Activated CD8-positive, alpha-beta memory T cell treated with anti-CD3 and anti-CD28 coated beads for 24 hours (primary cell): ENCODE measurements at places on chromosomes 4 and X.

DNA sequence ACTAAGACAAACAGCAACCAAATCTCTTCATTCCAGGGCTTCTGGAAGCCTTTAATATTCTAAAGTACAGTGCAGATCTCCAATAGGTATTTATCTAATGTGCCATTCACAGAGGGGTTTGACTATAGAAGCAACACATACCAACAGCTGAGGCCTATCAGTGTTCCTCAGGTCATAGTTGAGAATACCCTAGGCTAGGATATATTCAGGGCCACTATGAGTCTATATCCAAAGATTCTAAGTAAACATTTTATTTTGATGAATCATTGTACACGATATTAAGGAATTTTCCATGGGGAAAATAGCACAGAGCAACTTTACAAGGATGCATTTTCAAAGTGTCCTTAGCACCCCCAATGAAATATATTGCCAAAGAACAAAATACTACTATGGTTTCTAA lies 9.7 kb downstream of the SMIM10 start:
- no peak for DNase-seq

- no peak for DNase-seq
Measured at GRCh38 chr4:40340030-40340429, 4.9 kb downstream of the CHRNA9 start.

GRCh38 chr4:38818441-38818976 lies 13.9 kb upstream of the TLR1 start:
- DNase-seq: no peak

DNA sequence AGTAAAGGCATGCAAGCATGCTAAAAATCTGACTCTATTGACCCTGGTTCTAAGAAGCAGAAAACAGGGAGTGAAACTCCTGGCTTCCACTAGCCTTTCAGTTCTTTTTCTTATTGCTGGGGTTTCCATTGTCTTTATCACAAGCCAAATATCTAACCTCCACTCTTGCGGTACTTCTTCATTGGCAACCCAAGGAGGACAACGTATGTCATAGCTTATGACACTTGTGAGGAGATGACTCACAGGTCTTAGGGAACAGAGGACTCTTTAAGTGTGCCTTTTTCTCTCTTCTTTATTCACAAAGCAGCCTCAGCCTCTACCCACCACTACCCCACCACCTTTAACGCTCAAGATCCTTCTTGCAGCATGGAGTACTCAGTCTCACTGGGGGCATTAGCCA lies 124.2 kb downstream of the GUCY2F start:
- no peak for DNase-seq

- DNase-seq: no peak
Measured at GRCh38 chrX:115233497-115234455, at the start of gene LRCH2. Gene LRCH2, minus strand, starts transcription at chrX:115234096. Its CDS starts 55 bp downstream, at chrX:115234041.

GRCh38 chr4:176500894-176501293 lies 181.1 kb downstream of the SPCS3 start:
- no peak for DNase-seq

DNA sequence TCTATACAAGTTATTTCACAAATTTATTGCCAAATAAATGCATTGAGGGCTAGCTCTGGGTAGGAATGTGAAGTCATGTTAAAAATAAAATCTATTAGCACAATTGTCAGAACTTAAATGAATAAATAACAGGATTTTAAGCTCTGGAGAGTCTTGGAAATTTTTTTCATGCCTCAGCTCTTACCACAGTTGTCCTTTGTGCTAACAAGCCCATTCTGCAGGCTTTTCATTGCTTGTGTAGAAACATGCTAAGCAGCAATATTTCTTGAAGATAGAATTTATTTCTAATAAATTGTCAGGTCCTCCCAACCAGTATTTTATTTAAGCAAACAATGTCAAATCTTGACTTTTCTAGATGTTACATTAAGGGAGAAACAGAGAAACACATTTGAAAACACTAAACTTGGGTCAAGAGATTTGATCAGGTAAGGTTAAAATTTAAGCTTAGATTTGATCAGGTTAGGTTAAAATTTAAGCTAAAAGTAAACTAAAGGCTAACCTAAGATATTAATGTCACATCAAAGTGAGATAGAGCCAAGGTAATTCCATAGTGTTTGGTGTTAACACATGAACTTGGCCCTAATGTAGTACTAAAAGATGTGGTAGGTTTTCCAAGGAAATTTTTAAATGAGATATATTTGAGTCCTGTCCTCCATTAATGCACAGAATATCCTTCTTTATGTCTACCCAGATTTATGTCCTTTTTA lies 179.1 kb upstream of the IL1RAPL1 start:
- no peak for DNase-seq

GRCh38 chr4:185924458-185925044 lies 112.6 kb upstream of the SORBS2 start:
- no peak for DNase-seq

DNA sequence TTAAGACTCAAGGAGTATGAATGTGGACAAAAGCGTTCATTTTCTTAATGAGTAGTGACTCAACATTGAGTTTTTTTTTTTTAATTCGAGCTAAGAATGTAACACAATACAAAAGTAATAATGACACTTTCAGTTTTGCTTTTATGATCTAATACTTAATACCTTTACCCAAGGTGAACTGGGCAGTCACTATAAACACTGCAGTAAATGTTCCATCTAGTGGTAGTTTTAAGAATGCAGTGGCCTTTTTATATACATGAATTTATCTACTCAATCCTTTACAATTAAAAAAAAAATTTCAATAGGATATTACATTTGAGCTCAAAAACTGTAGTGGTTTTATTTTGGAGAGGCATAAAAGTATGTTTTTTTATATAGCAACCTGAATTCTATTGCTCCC lies 33.9 kb downstream of the PDK3 start:
- DNase-seq: no peak
